PC-9 (cell line): ENCODE measurements at places on chromosomes 11 and 22.

GRCh38 chr11:2393941-2394817, 6.4 kb upstream of the TSSC4 start:
- DNase-seq, result no peak

GRCh38 chr22:42799461-42800405, 57.3 kb downstream of the ARFGAP3 start:
- DNase-seq, result no peak

- DNase-seq, result no peak
These were observed 12.3 kb downstream of the AMOTL1 start for GRCh38 chr11:94780432-94780831.

- DNase-seq, result no peak
These were observed 19.4 kb upstream of the TMA7B start for GRCh38 chr22:39940757-39941305.

GRCh38 chr11:118411530-118411929, 10.1 kb downstream of the ATP5MG start:
- DNase-seq, result no peak

DNA sequence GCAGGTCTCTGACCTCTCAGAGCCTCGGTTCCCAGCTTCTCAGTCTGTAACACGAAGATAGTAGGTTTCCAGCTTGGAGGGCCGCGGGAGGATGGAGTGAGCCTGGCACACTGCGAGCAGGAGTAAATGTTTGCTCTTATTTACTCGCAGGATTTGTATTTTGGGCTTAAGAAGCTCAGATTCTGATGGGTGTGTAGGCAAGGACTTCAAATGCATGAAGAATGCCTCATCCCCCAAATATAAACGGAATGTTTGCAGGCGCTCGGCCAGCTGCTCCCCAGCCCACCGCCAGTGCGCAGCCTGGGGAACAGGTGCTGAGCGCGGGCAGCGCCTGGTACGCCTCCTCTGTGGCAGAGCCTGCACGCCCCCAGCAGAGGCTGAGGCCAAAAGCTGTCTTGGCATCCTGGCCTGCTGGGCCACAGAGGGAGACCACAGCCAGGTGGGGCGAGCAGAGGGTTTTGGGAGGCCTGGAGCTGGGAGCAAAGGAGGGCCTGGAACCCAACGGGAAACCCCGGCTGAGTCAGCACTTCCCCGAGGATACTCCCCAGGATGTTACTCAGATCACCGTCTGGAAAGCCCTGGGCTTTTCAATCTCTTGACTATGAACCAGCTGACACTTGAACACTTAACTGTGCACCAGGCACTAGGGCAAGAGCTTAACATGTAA, 9.4 kb downstream of the EHD1 start:
- peak; percentile 55 for DNase-seq

DNA sequence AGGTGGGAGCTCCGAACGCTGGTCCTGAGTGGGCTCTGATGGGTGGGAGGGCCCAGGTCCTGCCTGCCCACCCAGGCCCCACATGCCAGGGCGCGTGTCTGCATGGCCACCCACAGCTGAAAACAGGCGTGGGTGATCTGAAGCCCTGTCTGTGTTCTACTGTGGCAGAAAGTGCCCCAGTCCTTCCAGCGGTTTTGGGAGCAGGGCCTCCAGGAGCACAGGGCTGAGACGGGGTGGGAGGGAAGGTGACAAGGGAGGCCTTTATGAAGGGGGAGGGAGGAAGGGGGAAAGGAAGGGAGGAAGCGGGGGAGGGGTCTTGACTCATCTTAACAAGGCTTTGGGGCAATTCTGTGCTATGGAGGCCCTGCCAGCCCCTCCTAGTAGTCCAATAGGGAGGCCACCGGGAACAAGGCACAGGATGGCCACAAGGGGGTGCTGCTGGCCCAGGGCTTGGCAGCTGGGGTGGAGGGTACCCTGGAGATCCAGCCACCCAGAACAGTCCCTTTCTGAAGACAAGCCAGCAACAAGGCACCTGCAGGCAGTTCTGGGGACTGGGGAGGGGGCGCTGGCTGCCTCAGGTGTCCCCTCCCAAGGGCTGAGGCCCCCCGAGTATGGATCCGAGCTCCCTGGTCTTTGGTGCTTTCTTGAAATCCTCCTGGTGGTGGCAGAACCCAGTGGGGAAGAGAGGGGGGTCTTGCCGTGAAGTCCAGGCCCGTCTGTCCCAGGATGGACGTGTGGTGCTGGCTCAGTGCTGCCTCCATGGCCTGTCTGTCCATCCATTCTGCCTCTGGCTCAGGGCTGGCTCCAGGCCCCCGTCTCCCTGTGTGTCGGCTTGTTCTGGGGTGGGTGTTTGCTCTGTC, 6.3 kb upstream of the FADS3 start:
- DNase-seq, result peak; percentile 79

DNA sequence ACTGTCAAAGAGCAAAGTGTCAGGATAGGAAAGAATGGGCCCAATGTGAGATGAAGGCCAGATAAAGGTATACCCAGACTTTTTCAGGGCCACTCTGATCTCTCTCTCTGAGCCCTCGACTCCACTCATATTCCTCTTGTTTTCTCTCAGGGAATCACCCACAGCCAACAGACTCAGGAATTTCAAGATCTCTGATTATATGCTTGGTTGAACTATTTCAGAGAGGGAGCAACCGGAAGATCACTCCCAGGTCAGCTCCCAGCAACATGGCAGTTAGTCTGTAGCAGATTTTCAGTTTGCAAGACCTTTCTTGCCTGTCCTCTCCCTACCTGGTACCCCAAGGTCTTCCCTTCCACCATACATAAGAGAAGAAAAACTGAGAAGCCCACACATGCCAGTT, 102.5 kb downstream of the C11orf58 start:
- no peak for DNase-seq

DNA sequence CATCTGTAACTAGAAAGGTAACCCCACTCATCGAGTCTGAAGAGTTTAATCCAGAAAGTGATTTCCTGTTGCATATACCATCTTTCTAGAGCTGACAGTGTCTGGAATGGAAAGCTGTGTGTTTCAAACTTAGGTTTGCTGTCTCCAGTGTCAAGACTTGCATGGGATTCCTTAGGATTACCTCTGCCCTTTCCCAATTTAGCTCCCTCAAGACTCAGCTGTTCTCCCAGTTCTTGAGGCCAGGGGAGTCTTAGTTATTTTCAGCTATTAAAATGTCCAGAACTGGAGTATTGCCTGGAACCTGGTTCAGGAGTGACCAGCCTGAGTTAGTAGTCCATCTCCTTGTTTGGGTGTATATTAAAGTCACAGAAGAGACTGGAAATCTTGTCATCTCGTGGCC, 25.0 kb upstream of the LDHA start:
- no peak for DNase-seq

DNA sequence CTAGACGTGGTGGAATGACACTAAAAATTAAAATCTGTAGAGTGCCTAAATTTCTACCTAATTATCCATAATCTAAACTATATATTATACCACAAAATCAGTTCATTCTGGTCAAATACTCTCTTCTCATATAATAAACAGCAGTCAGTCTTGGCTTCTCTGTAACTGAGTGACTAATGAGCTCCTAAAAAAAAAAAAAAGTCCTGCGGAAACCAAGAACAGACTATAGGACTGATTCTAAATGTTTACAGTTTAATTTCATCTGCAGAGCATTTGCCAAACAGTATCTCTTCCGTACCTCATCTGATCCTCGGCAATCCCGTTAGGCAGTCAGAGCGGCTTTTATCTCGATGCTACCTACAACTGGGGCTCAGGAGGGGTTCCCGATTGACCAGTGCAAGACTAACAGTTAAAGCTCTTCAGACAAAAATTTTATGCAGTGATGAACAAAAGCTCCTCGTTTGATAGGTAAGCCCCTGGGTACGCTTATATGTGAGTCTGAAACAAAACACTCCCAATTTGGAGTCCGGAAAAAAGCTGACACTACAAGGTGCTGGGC, 686 bp downstream of the KIF18A start:
- no peak for DNase-seq

DNA sequence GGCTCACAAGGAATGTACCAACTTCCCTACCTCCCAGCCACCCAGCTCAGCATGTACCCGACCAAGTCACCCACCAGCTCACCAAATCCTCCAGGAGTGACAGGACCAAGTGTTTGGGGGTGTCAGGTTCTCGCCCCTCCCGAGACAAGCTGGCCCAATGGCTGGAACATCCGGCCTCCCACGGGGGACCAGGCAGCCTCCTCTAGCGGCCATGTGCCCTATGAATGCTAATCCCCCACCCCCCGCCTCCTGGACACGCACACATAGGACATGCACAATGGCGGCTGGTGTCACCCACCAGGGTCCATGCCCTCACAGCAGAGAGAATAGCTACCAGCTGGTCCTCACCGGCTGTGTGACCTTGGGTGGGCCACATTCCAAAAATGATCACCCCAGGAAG, 151.0 kb downstream of the MN1 start:
- no peak for DNase-seq

- no peak for DNase-seq
These were observed 1734.4 kb downstream of the LRRC4C start for GRCh38 chr11:39725081-39725480.

DNA sequence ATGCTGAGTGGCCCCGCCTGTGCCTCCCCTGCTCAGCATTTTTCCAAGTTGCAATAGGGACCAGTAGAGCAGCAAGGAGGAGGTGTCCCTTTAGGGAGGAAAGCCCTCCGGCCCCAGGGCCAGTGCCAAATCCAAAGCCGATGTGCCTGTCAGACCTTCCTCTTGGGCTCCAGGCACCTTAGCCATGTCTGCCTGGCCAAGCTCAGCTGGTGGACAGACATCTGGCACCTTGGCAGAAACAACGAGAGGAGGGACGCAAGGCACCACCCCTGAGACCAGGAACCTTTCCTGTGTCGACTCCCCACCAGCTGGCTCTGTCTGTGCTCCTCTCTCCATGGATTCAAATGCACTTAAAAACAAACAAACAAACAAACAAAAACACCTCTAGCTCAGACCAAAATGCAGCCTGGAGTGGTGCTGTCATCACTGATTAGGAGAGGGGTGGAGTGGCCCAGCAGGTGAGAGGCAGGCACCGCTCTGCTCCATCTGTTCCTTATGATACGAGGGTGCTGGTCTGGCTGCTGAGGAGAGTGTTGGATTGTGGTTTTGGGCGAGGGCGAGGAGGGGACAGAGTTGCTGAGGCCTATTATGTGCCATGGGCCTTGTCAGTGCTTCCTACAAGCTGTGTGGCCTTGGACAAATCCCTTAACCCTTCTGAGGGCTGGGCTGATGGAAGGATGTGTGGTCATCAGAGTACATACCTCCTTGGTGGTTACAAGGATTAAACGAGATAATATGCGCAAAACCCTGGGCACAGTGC, 46.2 kb downstream of the TP53I11 start:
- DNase-seq, result no peak

DNA sequence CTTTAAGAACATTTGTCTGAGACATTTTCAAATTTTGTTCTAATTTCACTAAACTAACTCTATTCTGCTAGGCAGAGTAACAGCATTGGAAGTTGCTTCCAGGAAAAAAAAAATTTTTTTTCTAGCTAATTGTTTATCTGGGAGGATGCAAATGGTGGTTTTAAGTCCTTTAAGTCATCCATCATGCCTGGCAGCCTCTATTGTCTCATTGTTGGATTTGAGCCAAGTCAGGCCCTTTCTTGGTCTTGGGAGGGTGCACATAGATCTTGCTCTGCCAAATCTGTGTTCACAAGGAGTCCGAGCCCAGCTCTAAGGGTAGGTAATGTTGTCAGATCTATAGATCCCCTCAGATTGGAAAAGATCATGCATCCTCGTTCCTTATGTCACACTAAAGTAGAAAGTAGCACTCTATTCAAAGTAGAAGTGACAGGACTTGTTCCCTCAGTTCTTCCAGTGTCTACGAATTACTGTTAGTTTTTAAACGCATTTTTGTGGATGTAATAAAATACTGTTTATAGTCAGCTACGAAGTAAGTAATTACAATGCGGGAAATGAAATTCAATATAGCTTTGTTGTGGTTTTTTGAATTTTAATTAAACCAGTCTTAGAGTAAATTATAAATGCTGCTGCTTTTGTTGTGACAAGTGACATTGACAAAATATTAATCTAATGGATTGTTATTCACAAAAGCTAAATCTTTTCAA, 166.0 kb upstream of the RASSF10 start:
- DNase-seq, result no peak

DNA sequence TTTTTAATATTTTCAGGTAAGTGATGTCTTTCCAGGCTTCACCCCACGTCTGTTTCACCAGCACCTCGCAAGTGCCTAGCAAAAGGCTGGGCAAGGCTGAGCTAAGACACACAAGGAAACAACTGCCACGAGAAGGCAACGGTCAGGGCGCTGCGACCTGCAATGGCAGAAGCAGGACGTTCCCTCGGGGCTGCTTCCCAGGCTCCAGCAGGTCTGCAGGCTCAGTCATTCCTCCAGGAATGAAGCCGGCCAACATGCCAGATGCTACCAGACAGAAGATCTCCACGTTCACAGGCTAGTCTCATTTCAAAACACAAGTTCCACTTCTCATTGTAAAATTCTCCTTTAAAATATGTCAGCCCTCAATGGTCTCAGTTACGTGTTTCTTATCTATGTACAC, 45.5 kb downstream of the CELSR1 start:
- peak; percentile 44 for DNase-seq

DNA sequence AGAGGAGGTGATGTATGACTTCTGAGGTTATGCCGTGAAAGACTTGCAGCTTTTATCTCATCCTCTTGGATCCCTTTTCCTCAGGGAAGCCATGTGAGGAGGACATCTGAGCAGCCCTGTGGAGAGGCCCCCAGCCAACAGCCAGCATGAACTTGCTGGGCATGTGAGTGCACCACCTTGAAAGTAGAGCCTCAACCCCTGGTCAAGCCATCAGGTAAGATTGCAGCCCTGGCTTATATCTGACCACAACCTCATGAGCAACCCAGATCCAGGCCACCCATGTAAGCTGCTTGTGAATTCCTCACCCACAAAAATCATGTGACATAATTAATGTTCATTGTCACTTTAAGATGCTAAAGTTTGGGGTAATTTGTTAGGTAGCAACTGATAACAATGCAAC, 121.0 kb downstream of the MIAT start:
- no peak for DNase-seq

DNA sequence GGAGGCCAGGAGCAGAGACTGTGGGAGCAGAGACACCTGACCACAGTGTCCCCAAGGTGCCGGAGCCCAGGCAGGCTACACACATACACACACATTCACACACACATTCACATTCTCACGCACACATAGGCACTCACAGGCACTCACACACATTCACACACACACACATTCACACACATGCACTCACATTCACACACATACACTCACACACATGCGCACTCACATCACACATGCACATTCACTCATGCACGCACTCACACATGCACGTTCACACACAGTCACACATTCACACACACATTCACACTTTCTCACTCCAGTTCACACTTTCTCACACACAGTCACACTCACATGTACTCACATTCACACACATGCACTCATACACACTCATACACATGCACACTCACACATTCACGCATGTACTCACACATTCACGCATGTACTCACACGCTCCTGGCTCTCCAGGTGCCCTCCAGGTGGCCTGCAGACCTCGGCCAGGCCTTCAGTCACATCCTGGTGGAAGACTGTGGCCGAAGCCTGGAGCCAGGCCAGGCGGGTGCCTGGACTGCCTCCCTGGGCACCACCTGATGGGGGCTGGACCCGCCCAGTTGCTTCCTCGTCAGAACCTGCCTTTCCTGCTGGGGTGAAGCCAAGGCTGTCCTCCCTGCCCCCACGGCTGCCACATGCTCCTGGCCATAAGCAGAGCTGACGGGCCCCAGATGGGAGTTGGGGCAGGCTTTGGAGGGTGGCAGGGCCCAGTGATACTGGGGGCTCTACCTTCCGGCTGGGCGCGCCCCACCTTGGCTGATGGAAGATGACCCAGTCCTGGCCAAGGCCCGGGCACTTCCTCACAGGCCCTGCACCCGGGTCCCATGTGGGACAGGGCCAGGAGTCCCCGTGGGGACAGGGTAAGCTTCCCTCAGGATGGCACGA, 89.5 kb downstream of the WNT7B start:
- peak; percentile 96 for DNase-seq
